NCI-H446 treated with DMSO at 0.1 percent for 48 hours (cell line): ENCODE measurements at places on chromosomes 5 and 9.

GRCh38 chr5:125411744-125412560 is 665.5 kb upstream of the ZNF608 start:
- peak; percentile 42 for DNase-seq

- DNase-seq = no peak
Observed at GRCh38 chr9:80158554-80159170, 586.9 kb downstream of the TLE4 start.

DNA sequence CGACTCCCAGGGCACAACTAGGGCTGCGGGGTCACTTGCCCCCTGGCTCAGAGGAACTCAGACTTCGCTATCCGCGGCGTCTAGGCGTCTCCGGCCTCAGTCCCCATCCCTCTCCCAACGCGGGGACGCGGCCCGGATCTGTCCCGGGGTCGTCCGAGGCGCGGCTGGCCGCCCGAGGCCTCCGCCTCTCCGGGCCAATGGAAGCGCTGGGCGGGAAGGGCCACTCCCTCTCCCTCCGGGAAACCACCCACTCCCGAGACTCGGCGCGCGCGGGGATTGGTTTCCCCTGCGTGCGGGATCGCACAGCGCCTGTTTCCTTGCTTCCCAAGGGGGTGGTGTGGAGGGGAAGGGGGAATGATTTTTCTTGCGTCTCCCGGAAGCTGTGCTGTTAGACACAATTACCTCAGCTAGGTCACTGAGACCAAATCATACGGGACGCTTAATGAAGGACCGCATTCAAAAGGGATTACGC is 38.3 kb downstream of the NR2F1 start:
- DNase-seq = peak; percentile 84

GRCh38 chr5:34865091-34865490 is 26.1 kb downstream of the TTC23L start:
- DNase-seq = no peak

DNA sequence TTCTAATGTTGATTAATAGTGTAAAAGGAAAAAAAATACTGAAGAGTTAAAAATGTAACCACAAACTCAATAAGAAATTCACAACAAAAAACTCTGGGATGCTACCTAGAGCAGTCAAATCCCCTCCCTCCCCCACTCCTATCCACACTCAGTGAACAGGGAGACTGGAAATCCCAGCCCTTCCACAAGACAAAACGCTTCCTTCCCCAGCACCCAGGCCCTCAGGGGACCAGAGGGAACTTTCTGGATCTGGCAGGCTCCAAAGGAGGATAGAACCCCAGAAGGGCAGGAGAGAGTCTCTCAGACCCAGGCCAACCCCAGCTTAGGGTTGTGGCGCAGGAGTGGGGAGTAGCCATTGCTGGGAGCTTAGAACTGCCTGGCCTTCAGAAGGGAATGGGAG is 55.0 kb downstream of the DCP2 start:
- DNase-seq = no peak

DNA sequence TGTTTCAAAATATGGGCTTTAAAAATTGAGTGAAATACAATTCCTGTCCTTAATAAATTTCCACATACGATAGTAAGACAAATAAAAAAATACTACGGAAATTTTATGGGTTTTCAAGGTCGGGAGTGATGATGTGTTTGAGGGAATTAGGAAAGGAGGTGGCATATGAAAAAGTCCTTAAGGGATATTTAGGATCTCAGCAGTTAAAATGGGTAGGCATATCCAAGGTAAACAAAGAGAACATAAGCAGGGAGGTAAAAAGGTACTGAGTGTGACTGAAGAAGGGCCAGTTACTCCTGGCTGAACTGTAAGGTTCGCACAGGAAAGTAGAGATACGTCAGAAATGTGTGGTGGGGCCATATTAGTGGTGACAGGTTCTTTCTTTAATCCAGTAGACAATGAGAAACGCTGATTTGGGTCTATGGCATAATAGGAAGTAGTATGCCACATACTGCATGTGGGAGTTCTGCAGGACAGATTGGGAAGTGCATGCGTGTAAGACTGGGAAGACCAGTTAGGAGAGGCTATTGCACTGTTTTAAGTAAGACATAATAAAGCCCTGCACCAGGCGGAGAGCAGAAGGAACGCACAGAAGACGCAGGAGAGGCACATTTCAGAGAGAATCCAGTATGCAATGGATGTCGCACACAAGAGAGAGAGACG is 937 bp upstream of the HMGCR start:
- peak; percentile 73 for DNase-seq

DNA sequence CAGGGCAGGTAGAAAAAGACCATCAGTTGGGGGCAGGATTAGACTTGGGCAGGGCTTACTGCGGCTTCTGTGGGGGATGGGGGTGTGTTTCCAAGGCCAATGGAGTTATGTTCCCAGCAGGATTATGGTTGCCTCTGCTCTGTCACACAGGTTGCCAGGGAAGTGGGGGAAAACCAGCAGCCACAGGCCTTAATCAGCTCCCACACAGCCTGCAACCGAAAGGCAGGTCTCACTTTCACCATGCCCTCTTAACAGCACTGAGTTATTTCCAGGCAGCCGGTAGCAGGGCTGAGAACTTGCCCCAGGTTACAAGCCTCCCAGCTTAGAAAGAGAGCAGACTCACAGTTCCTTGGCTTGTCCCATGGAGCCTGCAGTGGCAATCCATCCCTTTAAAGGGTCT is 205.5 kb downstream of the FGF10 start:
- no peak for DNase-seq

GRCh38 chr5:107917983-107918382 is 247.2 kb upstream of the EFNA5 start:
- no peak for DNase-seq

DNA sequence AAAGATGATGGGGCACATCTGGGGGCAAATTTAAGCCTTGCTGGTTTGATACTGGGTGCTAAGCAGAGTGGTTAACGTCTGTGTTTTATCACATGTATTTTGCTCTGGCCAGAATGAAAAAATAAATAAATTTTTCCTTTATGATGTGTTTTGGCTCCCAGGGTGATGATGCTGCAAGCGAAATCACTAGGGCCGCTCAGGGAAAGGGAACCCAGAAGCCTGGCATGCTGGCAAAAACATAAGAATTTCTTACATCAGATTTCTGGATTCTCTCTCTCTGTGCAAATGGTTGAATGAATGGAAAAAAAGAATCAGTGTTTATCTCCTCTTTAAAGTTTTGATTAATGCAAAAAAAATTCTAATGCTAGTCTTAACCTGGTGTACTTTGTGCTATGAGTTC is 1975.2 kb upstream of the C9orf72 start:
- DNase-seq = no peak

GRCh38 chr9:85248514-85249312 is 493.0 kb downstream of the AGTPBP1 start:
- no peak for DNase-seq

DNA sequence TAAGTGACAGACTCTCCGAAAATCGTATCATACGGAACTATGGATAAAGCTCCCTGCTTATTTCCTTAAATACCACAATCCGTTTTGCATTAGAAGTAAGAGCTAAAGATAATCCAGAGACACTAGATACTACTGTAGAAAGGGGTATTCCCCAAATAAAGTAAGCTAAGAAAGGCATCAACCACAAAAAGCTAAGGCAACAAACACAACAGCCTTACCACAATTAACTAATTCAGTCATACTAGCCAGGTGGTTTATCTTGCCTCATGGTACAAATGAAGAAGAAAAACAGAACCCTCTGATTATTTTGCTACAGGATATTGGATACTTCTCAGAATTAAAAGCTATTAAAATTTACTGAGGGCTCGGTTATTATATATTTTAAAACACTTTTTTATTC is 14.1 kb downstream of the ERP44 start:
- DNase-seq = no peak

DNA sequence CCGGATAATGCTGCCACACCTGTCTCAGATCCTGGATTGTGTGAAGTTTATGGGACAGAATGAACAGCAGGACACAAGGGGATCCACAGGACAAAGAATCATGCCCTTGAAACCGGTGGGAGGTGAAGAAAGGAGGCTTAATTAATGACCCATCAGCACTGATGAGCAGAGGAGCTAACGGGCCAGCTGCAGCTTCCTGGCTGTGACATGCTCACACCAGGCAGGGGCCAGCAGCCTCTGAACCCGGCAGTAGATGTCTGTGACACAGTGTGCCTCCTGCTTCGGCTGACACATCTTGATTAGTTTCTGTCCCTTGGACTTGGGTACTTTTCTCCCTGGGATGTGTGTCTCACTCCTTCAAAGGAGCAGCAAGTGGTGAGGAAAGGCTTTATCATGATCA is 328.8 kb upstream of the BRINP1 start:
- DNase-seq = no peak

- DNase-seq = no peak
Observed at GRCh38 chr5:160317434-160317833, 5.1 kb upstream of the CCNJL start.

- DNase-seq = no peak
Observed at GRCh38 chr5:150055326-150056074, 30.9 kb downstream of the CSF1R start.

GRCh38 chr5:95909738-95910137 is 51.9 kb downstream of the ELL2 start:
- no peak for DNase-seq

GRCh38 chr9:112849363-112849922 is 41.2 kb downstream of the SLC46A2 start:
- DNase-seq = no peak

DNA sequence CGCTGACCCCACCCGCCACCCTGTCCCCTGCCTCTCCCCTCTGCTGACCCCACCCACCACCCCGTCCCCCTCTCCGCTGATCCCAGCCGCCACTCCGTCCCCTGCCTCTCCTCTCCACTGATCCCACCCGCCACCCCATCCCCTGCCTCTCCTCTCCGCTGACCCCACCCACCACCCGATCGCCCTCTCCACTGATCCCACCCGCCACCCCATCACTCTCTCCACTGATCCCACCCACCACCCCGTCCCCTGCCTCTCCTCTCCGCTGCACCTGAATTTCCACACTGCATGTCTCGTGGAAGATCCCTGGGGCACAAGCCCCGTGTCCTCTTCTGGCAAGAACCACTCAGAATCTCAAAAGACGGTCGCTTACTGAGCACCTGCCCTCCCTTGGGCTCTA is 53.4 kb upstream of the OLFM1 start:
- no peak for DNase-seq

DNA sequence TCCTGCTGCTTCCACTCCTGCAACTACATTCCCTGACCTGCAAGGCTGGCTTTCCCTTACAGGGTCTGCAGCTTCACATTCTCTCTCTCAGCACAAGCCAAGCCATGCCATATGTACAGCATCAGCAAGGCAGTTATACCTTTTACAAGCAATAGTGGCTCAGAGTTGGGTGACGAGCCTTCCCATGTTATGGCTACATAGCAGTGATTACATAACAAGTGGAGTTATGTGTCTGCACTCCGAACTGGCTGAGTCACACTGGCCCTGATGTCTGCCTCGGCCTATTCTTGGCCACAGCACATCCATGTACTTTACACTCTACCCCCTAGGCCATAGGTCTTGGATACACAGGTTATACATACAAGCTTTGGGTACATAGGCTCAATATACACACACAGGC is 52.0 kb upstream of the SNCAIP start:
- DNase-seq = no peak

GRCh38 chr5:169544264-169544950 is 39.2 kb upstream of the SPDL1 start:
- DNase-seq = no peak

DNA sequence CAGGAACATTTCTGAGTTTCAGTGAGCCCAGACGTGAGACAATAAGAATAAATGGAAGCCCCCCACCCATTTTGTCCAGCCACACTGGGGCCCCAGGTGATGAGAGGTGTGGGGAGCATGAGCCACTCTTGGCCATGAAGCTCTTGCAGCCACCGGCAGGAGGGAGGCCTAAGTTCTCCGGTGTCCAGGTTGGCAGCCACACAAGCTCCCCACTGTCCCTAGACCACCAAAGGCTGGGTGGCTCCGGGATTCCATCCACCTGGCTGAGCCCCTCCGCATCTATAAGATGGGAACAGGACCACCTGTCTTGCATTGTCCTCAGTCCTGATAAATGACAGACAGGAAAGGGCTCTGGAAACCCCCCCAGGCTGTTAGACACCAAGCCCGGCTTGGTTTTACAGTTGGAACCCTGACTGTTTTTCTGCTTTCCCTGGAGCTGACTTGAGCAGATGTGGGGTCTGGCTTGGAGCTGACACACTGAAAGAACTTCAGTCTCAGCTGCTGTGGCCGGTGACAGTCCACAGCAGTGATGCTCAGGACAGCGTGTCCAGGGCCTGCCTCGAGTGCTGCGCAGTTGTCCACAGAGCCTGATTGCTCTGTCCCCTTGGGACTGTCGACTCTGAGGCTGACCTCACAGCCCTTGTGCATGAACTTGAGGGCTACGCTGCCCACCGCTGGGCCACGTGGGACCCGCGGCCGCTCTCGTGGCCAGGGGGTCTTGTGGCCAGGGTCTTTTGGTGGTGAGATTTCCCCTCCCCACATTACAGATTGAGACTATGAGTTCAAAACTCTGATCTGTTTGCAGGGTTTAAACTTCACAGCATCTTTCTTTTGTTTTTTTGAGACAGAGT is 74.8 kb downstream of the PSMB7 start:
- DNase-seq = no peak

- DNase-seq = no peak
Observed at GRCh38 chr5:66779528-66779927, 183.3 kb downstream of the MAST4 start.

GRCh38 chr9:83447351-83447750 is 90.8 kb downstream of the FRMD3 start:
- DNase-seq = no peak

DNA sequence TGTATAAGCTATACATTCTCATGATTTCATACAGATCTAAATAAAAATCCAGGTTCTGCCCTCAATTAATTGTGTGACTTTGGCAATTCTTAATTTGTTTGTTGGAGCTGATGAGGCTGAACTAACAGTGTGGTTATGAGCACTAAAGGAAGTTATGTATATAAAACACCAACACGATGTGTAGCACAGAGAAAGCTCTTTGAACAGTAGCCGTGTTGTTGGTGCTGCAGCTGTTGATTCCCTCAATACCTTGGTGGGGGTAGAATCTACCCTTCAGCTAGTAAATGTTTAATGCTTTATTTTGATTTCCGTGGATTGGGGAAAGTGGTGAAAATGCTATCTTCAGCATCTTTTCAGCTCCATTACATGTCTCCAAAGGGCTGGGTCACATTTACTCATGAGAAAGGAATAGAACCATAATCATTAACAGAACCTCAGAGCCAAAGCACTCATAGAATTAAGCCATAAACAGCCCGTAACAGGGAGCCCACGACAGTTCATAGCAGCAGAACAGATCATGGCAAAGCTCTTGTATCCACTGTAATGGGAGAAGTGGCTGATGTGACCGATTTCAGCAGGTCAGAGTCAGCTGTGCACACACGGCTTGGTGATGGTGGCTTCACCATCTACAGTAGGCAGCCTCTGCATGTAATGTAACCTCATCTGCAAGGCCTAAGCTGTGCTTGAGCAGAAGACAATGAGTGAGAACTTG is 332.7 kb downstream of the DIRAS2 start:
- DNase-seq = no peak

DNA sequence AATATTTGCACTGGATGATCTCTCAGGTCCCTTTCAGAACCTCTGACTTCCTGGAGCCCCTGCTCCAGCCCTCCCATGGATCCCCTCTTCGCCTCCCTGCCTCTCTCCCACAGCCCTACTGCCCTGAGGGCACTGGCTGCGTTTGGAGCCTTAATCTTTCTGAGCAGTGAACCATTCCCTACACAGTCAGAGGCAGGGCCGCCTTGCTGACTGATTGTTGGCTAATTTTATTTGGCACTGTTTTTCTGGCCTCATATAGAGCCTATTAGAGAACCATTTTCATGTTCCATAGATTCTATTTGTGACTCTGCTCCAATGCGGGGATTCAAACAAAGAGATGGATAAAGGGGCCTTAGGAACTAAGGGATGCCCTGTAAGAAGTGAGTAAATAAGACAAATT is 91.1 kb downstream of the BRINP1 start:
- peak; percentile 55 for DNase-seq
